H9 (cell line): ENCODE measurements at places on chromosomes 12 and 14.

GRCh38 chr12:3620856-3621255, 129.9 kb downstream of the PRMT8 start:
- DNase-seq = no peak

- no peak for DNase-seq
These were observed 190.5 kb downstream of the CACNA1C start for GRCh38 chr12:2243275-2243674.

DNA sequence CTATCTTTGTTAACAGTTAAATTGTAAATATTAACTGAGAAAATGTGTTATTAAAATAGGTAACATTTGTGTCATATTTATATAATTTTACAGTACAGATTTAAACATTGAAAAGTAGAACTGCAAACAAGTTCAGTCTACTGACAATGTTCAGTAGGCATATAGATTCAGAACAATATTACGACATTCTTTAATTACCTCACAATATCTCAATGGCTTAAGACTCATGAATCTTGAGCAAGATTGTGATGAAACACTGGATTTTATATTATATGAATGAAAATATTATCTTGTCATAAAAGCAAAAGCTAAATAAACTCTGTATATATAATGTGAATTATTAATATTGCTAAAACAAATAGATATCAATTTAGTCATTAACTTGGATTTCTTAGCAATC, 194.9 kb downstream of the ADAMTS20 start:
- no peak for DNase-seq

- no peak for DNase-seq
These were observed 383.4 kb downstream of the KCNH5 start for GRCh38 chr14:62661818-62662217.

- peak; percentile 37 for DNase-seq
These were observed 23.8 kb downstream of the MMP17 start for GRCh38 chr12:131851741-131852550.

DNA sequence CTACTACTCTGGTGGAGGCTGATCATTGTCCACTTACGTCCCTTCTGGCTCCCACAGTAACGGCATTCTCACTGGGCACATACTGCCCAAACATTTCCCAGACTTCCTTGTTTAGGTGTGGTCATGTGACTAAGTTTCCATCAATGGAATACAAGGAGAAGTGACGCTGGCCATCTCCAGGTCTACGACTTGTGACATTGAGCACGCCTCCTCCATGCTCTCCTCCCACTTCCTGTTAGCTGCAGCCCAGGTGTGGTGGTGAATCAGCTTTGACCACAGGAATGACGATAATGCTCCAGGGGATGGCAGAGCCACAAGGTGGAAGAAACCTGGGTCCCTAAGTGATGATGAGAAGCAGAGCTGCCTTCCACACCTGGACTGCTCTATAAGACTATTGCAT, 6.0 kb upstream of the SLC24A4 start:
- no peak for DNase-seq

DNA sequence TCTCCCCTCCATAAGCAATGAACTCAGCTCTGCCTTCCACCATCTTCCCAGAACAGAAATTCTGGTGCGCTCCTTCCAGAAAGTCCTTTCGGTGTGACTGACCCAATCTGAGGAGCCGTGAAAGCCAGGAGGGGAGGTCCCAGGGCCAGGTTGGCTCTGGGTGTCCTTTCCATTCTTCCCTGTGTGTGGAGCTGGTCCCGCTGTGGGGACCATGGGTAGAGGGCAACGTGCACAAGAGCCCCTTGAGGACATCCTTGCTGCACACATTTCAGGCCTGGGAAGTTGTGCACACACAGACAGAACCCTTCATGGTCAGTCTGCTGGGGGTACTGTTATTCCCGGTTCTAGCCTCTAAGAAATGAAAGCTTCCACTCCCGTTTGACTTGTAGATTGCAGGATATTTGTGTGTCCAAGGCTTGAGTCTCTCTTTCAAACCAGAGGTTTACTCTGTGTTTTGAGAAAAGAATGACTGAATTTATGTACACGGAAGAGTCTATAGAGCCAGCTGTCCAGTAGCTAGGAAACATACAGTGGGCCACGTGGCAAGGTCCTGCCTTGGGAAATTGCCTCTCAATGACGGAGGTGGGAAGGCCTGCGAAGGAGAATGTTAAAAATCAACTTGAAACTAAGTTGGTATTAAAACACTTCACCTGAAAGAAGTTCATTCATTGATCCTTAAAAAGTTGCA, 10.1 kb downstream of the NFKBIA start:
- no peak for DNase-seq

DNA sequence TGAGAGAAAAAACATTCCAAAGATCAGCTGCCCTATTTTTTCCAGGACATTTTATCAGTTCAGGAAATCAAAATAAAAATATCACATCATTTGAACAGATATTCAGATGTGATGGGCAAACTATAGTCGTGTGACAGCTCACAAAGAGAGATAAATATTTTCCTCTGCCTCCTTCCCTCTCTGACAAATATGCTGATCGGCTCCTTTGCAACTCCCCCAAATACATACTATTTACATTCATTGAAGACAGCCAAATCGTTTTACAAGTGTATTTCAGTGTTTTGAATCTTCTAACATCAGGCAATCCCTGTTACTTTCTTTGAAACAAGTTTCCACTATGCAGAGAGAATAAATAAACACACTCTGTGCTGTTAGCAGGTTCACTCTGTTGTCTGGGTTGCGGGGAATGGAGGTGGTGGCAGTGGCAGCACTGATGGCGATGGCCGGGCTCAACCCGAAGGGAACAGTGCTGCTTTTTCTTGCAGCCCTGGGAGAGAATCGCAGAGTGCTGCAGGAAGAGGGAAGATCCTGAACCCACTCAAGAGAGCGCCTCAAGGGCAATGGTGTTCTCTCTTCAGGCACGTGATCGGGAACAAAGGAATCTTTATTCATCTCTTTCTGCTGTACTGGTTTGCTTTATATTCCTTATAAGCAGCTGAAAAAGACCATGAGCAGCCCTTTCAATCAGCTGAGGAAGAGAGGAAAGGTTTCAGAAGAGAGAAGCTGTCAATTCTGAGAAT, 142.5 kb downstream of the PHLDA1 start:
- DNase-seq = peak; percentile 52

DNA sequence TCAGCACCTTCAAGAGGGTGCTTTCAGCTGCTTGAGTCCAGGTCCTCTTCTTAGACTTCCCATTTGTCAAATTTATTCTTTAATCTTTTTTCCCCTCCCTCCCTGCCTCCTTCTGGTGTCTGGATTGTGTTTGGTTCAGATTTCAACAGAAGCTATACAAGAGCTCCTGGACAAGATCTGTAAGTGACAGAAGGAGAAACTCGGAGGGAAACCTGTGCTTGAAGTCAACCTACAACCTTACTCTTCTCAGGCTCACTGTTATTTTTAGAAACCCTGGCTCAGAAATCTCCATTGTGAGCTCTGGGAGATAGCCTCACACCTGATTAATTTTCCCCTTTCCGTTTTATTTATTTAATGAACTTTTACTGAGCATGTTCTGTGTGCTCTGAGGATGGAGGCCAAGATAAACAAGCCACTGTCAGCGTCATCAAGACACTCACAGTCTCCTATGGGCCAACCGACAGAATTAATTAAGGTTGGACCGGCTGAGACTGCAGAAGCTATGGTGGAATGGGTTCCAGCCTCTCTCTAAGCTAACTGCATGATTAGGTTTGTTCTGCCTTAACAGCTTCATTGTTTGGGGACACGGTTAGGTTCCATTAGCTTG, 13.5 kb downstream of the PDE1B start:
- no peak for DNase-seq

DNA sequence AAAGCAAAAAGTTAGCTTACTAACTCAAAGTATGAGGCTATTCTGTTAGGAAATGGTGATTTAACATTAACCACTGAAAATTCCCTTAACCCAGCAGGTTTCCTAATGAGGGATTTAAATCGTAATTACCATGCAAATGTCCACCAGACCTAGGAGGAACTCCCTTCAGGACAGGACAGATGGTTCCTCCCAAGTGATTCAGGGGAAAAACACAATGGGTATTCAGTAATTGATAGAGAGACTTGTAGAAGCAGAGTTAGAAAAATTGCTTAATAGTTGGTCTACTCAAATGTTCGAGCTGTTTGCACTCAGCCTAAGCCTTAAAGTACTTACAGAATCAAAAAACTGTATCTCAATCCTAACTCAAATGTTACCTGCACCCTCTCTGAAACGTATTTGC, 21.6 kb downstream of the RERGL start:
- DNase-seq = no peak

- DNase-seq = no peak
These were observed 73.9 kb downstream of the VEZT start for GRCh38 chr12:95291501-95291900.

DNA sequence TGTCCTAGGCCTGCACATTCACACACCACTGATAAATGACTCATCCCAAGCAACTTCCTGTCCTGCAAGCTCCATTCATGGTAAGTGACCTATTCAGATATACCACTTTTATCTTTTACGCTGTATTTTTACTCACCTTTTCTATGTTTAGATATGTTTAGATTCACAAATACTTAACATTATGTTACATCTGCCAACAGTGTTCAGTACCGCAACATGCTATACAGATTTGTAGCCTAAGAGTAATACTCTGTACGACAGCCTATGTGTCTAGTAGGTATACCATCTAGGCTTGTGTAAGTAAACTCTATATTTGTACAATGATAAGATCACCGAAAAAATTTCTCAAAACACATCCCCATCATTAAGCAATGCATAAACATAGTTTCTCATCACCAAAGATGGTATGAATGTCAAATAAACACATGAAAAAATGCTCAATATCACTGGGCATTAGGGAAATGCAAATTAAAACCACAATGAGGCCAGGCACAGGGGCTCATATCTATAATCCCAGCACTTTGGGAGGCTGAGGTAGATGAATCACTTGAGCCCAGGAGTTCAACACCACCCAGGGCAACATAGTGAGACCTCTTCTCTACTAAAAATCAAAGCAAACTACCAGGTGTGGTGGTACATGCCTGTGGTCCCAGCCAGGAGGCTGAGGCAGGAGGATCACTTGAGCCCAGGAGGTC, 20.7 kb downstream of the ATXN2 start:
- peak; percentile 14 for DNase-seq

DNA sequence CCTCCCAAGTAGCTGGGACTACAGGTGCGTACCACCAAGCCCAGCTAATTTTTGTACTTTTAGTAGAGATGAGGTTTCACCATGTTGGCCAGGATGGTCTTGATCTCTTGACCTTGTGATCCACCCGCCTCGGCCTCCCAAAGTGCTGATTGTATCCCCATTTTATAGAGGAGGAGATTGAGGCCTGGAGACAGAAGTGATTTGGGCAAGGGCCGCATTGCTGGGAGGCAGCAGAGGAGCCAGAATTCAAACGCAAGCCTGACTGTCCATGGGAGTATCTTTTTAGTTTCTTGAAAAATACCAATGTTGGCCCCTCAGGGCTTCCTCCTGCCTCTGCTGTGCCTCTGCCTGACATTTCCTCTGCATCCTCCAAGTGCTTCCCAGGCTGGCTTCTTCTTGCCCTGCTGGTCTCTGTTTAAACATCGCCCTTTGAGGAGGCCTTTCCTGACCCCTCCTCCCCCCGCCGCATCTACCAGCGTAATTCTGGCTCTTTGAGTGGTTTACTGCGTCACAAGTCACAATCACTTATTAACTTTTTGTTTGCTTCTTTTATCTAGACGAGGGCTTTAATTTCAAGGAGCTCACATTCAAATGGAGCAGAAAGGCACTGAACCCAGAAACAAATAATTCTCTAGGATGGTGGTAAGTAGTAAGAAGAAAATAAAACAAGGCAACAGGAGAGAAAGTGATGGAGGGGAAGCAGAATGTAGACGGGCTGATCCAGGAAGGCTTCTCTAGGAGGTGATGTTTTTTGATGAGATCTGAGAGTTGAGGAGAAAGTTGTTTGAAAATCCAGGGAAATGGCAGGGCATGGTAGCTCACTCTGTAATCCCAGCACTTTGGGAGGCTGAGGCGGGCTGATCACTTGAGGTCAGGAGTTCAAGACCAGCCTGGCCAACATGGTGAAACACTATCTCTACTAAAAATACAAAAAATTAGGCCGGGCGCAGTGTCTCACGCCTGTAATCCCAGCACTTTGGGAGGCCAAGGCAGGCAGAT, 91.0 kb upstream of the MED13L start:
- DNase-seq = no peak

GRCh38 chr12:1881301-1881700, 37.2 kb downstream of the CACNA2D4 start:
- DNase-seq = peak; percentile 18

DNA sequence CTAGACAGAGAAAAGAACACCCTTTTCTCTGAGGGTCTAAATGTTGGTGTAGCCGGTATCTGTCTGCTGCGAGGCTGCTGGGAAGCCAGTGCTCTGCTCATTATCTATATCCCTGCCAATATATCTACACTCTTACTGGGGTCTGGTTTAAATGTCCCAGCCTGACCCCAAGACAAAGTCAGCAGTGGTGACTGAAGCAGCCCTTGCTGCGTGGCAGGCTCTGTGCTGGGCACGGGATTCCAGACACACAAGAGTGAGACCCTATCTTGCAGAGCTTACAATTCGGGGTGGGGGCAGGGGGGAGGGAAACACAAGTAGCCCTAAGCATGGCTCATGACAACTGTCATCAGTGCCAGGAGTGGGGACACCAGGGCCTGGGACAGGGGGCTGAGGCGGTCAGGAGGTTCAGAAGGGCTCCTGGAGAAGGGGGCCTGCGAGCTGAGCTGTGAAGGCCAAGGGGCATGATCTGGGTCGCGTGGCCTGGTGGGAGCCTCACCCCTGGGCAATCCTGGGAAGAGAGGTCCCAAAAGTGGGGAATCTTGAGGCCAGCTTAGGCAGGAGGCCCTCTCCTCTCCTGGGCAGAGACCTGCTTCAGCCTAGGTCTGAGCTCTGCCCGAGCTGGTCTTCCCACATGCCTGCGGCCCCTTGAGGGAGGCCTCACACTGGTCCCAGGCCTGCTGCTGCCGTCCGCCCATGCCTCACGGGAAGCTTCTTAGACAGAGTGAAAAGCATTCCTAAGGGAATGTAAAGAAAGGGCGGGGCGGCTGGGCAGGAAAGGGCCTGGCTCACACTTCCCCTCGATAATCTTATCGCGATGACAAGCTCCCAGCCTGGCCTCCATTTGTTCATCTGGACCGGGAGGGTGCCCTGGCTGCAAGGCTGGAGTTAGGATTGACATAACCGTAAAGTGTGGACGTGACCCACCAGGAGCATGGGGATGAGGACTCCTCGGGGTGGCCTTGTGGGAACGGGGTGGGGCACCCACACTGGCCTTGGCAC, 7.3 kb upstream of the RCOR1 start:
- DNase-seq = peak; percentile 89

DNA sequence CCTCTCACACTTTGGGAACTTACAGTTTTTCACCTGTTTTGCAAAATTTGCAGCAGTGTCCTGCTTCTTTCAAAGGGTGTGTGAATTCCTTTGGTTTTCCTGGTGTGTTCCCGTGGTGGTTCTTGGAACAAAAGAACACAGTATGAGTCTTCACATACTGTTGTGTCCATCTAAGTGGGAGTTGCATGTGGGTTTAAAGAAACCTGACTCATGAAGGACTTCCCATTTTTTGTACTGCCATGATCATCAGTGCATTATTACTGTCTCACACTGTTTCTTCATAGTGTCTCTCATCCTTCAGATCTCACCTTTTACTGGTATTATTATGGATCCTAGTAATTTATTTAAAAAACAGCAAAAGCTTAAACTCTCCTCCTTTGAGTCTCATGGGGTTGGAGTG, 3.8 kb upstream of the GZMH start:
- no peak for DNase-seq
